Stimulated activated CD4-positive, alpha-beta T cell treated with anti-CD3 and anti-CD28 coated beads, Interleukin-4, amount 100 ng/mL, for 1 hour (primary cell): ENCODE measurements at places on chromosomes 11 and 22.

DNA sequence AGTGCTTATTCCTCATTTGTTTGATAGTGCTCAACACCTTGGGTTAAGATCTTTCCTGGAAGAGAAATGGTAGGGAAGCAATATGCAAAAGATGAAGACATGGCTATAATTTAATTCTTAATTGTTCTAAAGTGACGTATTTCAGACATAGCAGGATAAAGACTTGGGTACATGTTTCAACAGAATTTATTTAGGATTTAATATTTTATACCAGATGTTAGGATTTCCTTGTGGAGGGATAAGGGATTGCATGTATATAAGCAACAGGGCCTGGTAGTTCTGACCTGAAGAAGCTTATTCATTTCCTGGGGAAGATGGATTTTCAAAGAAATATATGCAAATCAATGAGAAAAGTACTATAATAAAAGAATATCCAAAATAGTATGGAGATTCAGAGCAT is 163.8 kb downstream of the FAT3 start:
- DNase-seq, result no peak

DNA sequence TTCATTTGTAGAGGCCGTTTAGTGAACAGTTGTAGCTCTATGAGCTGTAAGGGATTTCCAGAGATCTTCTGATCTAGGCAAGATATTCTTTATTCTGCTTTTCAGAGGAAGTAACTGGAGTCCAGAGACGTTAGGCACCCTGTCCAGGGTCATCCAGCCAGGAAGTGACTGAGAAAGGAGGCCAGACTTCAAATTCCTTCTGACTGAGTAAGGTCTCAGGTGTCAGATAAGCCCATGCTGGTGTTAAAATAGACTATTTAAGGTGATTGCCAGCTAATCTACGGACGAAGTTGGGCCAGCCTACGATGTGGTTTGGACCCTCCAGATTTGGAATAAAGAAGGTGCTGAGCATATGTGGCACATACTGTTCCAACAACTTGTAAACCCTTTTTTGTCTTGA is 54.6 kb downstream of the GRIK4 start:
- no peak for DNase-seq

- DNase-seq, result no peak
Observed at GRCh38 chr11:94946812-94947211, 26.5 kb downstream of the CWC15 start.

DNA sequence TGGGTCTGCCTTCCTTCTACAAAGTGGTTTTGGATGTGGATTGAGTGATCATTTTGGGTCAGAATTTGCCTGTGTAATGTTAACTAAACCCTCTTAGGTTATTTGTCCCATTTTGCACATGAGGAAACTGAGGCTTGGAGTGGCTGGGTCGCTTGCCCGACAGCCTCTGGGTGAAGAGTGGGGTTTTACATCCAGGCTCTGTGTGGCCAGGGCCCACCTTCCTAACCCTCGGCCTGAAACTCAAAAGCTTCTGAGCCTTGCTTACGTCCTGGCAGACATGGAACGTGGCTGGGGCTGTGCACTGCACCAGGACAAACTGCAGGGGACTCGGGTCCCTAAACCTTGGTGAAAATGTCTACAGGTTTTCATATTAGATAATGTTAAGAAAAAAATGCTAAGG is 542.4 kb downstream of the TBC1D22A start:
- DNase-seq, result no peak
